ENCODE measurements at places on chromosomes 7 and 10.
A peak's percentile ranks its signal among the peaks of the same experiment; 100 is the strongest.

GRCh38 chr10:86668297-86669165 lies at the start of gene LDB3:
TSS of gene LDB3 (plus strand) at chr10:86668511. CDS start at chr10:86668692, 181 bp downstream.
- no peak for DNase-seq
- no peak within 1 kb of the TSS for H3K4me3 ChIP-seq
- peaks cover 12% of the 10 kb centered on the region for H3K4me1 ChIP-seq

GRCh38 chr7:80600046-80600445 lies 38.4 kb upstream of the CD36 start:
- no peak for DNase-seq
- H3K27me3 ChIP-seq: no peaks in the 10 kb centered on the region
- H3K27ac ChIP-seq: no peak overlapping the region
- H3K4me3 ChIP-seq: no peak overlapping the region
- H3K4me1 ChIP-seq: no peaks in the 10 kb centered on the region
- H3K36me3 ChIP-seq: no peaks in the 10 kb centered on the region

DNA sequence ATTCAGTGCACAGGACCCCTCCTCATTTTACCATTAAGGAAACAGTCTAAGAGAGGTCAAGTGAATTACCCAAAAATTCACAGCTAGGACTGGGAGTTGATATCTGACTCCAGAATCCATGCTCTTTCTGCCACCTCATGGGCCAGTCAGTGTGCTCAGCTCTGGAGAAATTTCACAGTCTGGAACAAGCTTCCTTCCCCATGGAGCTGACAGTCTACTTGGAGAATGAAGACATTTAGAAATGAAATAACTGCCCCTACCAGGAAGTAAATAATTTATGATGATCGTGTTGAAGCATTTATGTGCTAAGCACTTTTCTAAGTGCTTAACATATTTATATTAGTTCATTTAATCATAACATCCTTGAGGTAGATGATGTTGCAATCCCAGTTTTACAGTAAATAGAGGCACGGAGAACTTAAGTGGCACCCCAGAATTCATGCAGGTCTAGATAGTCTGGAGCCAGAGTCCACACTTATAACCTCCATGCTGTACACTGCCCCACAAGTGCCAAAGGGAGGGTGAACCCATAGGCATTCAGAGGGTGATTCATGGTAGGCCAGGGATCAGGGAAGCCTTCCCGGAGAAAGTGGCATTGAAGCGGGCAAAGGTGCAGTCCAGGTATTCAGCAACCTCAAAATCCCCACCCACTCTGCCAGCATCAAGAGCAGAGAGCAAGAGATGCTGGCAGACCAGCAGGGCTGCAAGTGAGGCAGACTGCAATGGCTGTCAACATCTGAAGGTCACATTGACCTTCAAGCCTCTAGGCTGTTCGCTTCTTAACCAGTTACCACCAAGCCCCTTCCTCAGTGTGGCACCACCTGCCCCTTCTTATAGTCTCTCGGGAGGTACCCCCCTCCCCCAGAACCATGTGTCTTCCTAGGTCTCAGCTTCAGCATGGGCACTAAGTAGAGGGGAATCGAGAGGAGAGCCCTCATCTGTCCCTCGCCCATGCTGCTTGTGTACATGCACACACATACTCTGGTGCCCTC lies 38.4 kb upstream of the LRRC4 start:
- no peaks in the 10 kb centered on the region for H3K27me3 ChIP-seq
- DNase-seq: no peak
- H3K4me1 ChIP-seq: no peaks in the 10 kb centered on the region
- H3K27ac ChIP-seq: no peak overlapping the region
- H3K4me3 ChIP-seq: no peak overlapping the region
- peaks cover 31% of the 10 kb centered on the region for H3K36me3 ChIP-seq

DNA sequence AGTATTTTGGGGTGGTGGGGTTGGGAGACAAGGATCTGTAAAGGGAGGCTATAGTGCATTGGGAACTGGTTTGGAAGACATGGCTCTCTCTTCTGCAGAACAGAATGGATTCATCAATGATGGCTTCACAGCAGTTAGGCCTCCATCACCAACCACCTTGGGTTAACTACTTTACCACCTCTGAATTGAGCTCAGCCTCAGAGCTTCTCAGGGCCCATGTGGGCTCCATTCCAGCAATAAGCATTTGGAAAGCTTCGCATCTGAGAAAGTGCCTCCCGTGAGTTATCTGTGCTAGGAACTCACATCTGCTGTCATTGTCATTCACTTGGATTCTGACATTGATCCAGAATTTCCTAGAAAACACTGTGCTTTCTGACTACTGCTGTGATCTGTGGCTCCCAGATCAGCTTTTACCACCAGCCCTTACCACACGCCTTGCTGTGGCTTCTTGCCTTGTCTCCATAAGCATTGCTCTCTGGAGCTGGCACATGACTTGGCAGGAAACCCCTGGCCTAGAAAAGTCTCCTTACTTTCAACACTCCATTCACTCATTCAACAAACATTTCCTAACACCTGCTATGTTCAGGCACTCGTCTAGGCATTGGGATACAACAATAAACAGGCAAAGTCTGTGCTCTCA lies 70.7 kb upstream of the ADO start:
- DNase-seq: no peak
- H3K27me3 ChIP-seq: no peaks in the 10 kb centered on the region
- H3K36me3 ChIP-seq: no peaks in the 10 kb centered on the region
- no peak overlapping the region for H3K27ac ChIP-seq

GRCh38 chr10:75210282-75211006 lies at the start of gene VDAC2:
TSS of gene VDAC2 (plus strand) at chr10:75210796. CDS start at chr10:75211159, 363 bp downstream.
- peaks cover 27% of the 10 kb centered on the region for H3K4me1 ChIP-seq
- peak within 1 kb of the TSS; percentile 99 for H3K4me3 ChIP-seq
- H3K36me3 ChIP-seq: peaks cover 37% of the 10 kb centered on the region
- H3K27ac ChIP-seq: peak within 1 kb of the TSS; percentile 100
- peak; percentile 98 for DNase-seq

DNA sequence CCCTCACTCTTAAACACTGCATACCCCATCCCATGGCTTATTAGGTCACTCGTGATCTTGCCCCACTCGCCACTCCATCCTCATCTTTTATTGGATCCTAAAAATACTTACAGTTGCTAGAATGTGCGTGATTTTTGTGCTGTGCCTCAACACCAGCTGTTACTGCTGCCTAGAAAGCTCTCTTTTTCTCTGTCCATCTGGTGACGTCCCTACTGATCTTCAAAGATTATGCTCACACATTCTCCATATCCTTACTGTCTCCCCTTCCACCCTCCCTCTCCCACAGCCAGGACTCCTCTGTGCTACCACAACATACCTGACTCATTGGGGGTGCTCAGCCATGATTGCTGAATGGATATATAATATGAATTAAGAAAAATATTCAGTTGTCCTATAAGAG lies 42.0 kb downstream of the CDK6 start:
- H3K4me3 ChIP-seq: no peak overlapping the region
- H3K4me1 ChIP-seq: peaks cover 22% of the 10 kb centered on the region
- H3K27ac ChIP-seq: no peak overlapping the region
- no peaks in the 10 kb centered on the region for H3K27me3 ChIP-seq

DNA sequence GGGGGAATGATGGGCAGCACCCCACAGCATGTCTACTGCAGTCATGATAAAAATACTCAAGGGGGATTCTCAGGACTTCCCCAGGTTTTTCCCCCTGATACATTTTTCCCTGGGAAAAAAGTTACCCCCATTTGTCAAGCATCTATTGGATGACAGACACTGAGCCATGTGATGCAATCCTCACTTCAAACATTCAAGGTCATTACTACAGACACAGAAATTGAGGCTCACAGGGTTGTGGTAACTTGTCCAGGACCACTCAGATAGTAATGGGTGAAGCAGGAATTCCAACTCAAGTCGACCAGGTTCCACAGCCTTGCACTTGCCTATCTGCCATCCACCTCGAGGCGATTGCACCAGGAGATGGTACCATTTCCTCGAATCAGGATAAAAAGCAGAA lies 31.7 kb downstream of the PPP1R3C start:
- H3K27ac ChIP-seq: no peak overlapping the region
- no peak overlapping the region for H3K4me3 ChIP-seq
- H3K27me3 ChIP-seq: peaks cover 8% of the 10 kb centered on the region
- H3K36me3 ChIP-seq: no peaks in the 10 kb centered on the region
- no peaks in the 10 kb centered on the region for H3K4me1 ChIP-seq

- H3K4me1 ChIP-seq: no peaks in the 10 kb centered on the region
- DNase-seq: no peak
- no peak overlapping the region for H3K27ac ChIP-seq
- H3K4me3 ChIP-seq: no peak overlapping the region
- H3K36me3 ChIP-seq: no peaks in the 10 kb centered on the region
- no peaks in the 10 kb centered on the region for H3K27me3 ChIP-seq
Measured at GRCh38 chr7:49433794-49434193, 339.6 kb upstream of the VWC2 start.
